ENCODE measurements at places on chromosomes 13 and 19. TPM values are rescaled to one million over a fixed set of nuclear protein-coding genes. Genes with fewer than 3 reads are reported as not detected.
A peak's percentile ranks its signal among the peaks of the same experiment; 100 is the strongest.

TEX26 gene
- total RNA-seq = not detected

- no peaks in the 10 kb centered on the region for H3K27me3 ChIP-seq
- peaks cover 14% of the 10 kb centered on the region for H3K36me3 ChIP-seq
- DNase-seq = no peak
These were observed 112.9 kb downstream of the LRCH1 start for GRCh38 chr13:46665633-46666482.

UFM1 gene
- 45.8 TPM for total RNA-seq

DNA sequence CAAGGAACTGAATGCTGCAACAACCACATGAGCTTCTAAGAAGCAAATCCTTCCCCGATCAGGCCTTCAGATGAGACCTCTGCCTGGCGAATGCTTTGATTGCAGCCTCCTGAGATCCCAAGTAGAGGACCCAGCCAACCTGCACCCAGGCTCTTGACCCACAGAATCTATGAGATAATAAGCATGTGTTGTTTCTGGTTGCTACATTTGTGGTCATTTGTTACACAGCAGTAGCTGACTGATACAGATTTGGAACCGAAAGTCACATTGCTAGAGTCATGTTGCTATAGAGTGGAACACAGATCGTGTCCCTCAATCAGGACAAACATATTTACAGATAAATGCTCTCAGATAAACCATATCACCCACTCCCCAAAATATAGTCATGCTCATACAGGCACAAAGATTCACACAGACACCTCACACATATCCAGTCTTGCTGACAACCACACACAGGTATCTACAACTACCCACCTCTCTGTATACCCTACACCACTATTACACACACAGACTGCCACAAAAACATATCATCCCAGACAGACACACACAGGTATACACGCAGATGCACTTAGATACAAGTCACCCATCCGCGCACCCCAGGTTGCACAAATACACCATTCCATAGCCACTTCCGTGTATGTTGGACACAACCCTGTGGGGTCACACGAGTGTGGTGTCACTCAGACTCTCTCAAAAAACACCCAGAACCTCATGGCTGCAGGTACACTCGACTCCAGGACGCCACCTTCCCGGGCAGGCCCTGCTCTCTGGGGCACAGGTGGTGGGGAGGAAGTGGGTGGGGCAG lies 5.5 kb downstream of the DIRAS1 start:
- H3K36me3 ChIP-seq = no peaks in the 10 kb centered on the region
- peaks cover 16% of the 10 kb centered on the region for H3K27me3 ChIP-seq
- DNase-seq = no peak
- H3K4me1 ChIP-seq = no peaks in the 10 kb centered on the region

GRCh38 chr13:99792079-99792921 lies 179.3 kb downstream of the ZIC5 start:
- H3K4me3 ChIP-seq = no peak overlapping the region
- H3K4me1 ChIP-seq = no peaks in the 10 kb centered on the region
- H3K27me3 ChIP-seq = no peaks in the 10 kb centered on the region
- H3K27ac ChIP-seq = no peak overlapping the region

- no peaks in the 10 kb centered on the region for H3K27me3 ChIP-seq
- H3K36me3 ChIP-seq = no peaks in the 10 kb centered on the region
- H3K4me3 ChIP-seq = no peak overlapping the region
- H3K4me1 ChIP-seq = no peaks in the 10 kb centered on the region
- no peak overlapping the region for H3K27ac ChIP-seq
- DNase-seq = no peak
These were observed 164.9 kb downstream of the UFM1 start for GRCh38 chr13:38514575-38514974.

GRCh38 chr13:27826379-27827353 lies 34.4 kb downstream of the GSX1 start:
- no peak overlapping the region for H3K27ac ChIP-seq
- peaks cover 85% of the 10 kb centered on the region for H3K27me3 ChIP-seq
- peak; percentile 44 for DNase-seq

DNA sequence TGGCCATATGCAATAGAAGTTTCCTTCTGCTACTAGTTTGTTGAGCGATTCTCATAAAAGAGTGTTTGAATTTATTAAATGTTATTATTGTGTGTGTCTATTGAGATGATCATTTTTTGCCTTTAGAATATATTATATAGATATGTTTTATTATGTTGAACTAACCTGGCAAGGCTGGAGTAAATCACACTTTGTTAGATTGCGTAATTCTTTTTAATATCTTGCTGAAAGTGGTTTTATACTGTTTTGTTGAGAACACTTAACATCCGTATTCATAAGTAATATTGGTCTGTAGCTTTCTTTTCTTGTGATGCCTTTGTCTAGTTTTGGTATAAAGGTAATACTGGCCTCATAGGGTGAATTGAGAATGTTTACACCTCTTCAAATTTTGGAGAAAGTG lies 574.3 kb upstream of the PCDH20 start:
- no peak for DNase-seq
- no peaks in the 10 kb centered on the region for H3K36me3 ChIP-seq
- H3K27me3 ChIP-seq = no peaks in the 10 kb centered on the region
- no peak overlapping the region for H3K27ac ChIP-seq
- H3K4me3 ChIP-seq = no peak overlapping the region
- no peaks in the 10 kb centered on the region for H3K4me1 ChIP-seq

DNA sequence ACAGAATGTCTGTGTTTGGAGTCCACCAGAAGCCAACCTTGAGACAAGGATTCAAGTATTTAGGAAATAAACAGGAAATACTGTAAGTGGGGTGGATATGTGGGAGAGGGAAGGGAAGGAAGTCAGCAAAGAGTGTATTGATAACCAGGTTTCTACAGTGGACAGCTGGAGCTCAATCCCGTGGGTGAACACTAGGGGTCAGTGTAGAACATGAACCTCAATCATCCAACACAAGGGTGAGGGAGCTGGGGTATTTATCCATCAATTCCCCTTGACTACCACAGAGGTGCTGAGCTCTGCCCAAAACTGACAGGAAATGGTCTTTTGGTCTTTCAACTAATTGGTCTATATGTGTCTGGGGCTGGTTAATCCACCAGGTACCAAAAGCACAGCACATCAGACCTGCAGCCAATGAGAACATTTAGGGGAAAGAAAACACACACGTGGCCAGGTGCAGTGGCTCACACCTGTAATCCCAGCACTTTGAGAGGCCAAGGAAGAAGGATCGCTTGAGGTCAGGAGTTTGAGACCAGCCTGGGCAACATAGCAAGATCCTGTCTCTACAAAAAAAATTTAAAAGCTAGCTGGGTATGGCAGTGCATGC lies 5.6 kb upstream of the SYDE1 start:
- H3K27ac ChIP-seq = no peak overlapping the region
- no peaks in the 10 kb centered on the region for H3K4me1 ChIP-seq
- H3K4me3 ChIP-seq = no peak overlapping the region
- no peaks in the 10 kb centered on the region for H3K36me3 ChIP-seq

ZNF682 gene
- total RNA-seq = 4.7 TPM

GRCh38 chr13:95509521-95510310 lies 42.8 kb upstream of the CLDN10 start:
- no peak overlapping the region for H3K4me3 ChIP-seq
- no peak for DNase-seq
- no peaks in the 10 kb centered on the region for H3K4me1 ChIP-seq
- no peaks in the 10 kb centered on the region for H3K27me3 ChIP-seq
- no peaks in the 10 kb centered on the region for H3K36me3 ChIP-seq
- H3K27ac ChIP-seq = no peak overlapping the region

DNA sequence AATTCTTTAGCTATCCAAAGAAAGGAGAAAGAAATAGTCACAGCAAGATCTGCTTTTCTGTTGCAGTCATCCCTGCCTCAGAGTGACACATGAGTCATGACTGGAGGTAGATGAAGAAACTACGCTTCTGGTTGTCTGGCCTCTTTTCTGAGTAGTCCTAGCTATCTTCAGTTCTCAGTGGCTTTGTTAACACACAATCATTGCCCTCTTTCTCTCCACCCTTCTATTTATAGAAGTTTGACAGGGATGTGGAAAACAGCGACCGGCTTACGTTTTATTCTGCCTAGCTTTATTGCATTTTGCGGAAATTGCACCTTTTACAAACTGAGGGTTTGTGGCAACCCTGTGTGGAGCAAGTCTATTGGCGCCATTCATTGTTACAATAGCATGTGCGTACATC lies 26.7 kb downstream of the SPATA13 start:
- H3K4me3 ChIP-seq = no peak overlapping the region
- DNase-seq = no peak
- no peaks in the 10 kb centered on the region for H3K36me3 ChIP-seq
- no peaks in the 10 kb centered on the region for H3K27me3 ChIP-seq
- H3K27ac ChIP-seq = no peak overlapping the region

DNA sequence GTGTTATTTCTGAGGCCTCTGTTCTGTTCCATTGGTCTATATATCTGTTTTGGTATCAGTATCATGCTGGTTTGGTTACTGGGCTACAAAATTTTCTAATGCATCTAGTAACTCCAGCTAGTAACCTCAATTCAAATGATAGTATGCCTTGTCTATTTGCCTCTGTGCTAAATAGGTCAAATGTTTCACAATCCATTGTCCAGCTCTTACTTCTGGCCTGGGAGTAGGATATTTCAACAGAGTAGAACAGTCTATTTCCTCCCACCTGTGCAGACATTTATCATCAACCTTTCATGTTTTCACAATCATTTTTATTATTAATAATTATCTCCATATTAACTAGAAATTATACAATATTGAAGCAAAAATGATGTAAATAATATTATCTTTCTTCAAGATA lies 18.1 kb upstream of the NDFIP2 start:
- H3K4me1 ChIP-seq = no peaks in the 10 kb centered on the region
- H3K4me3 ChIP-seq = no peak overlapping the region
- no peaks in the 10 kb centered on the region for H3K27me3 ChIP-seq
- no peaks in the 10 kb centered on the region for H3K36me3 ChIP-seq
- no peak for DNase-seq
- H3K27ac ChIP-seq = no peak overlapping the region

DNA sequence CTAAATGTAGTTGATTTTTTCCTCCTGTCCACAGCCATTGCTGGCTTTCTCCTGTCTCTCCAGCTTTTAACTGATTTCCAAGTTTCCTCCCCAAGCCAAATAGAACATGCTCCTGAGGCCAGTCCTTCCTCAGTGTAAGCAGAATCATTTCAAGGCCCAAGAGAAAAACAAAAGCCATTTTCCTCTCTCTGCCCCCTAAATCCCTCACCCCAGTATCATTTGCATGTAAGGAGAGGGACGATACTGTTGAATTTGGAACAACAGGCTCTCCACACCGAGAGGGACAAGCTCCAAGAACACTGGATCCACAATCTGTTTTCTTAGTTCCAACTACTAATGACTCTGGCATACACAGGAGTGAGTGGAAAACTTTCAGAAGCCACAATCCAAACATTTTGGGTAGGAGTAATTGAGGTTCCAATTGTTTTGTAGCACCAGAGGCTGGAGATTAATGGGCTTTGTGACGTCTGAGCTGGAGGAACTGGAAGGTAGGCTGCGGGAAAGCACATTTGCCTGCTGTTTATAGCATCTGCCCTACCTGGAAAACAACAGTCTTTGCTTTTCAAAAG lies 156.8 kb downstream of the FLT1 start:
- H3K27me3 ChIP-seq = no peaks in the 10 kb centered on the region
- no peaks in the 10 kb centered on the region for H3K4me1 ChIP-seq
- DNase-seq = no peak
- H3K36me3 ChIP-seq = no peaks in the 10 kb centered on the region
- H3K27ac ChIP-seq = no peak overlapping the region

GRCh38 chr19:52095172-52096014 lies at the start of gene ZNF841:
Gene ZNF841 (minus strand): TSS chr19:52095765. CDS start chr19:52084801, 10,964 bp downstream.
- peak within 1 kb of the TSS; percentile 60 for H3K4me3 ChIP-seq
- H3K36me3 ChIP-seq = no peaks in the 10 kb centered on the region
- no peaks in the 10 kb centered on the region for H3K27me3 ChIP-seq
- peak within 1 kb of the TSS; percentile 33 for H3K27ac ChIP-seq

TNFSF13B gene
- total RNA-seq = 12.2 TPM

DNA sequence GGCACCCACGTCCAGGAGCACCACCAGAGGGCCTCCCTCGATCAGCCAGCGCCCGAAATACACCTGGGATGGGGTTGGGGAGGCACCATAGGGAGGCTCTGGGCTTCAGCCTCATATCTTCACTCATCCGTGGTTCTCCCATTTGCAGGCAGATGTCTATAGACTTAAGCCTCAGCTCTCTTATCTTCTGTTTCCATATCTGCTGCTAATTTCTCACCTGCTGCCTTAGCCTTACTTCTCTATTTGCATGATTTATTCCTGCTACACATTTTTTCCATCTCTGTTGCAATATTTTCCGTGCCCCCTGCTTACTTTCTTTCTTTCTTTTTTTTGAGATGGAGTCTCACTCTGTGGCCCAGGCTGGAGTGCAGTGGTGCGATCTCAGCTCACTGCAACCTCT lies 5.8 kb downstream of the GYS1 start:
- peaks cover 51% of the 10 kb centered on the region for H3K36me3 ChIP-seq
- no peak overlapping the region for H3K4me3 ChIP-seq
- H3K27ac ChIP-seq = no peak overlapping the region
- H3K27me3 ChIP-seq = no peaks in the 10 kb centered on the region

NOVA2 gene
- 0.09 TPM for total RNA-seq

Measured in thymus (tissue), 14 donors.